KG1 (cell line): ENCODE measurements at places on chromosomes 13 and 19.

- DNase-seq = no peak
These were observed 557.2 kb downstream of the DCT start for GRCh38 chr13:93922063-93922855.

- no peak for DNase-seq
These were observed 8.4 kb upstream of the KCTD12 start for GRCh38 chr13:76894401-76895110.

GRCh38 chr19:32404933-32405430 lies 588 bp upstream of the DPY19L3 start:
- peak; percentile 65 for DNase-seq

DNA sequence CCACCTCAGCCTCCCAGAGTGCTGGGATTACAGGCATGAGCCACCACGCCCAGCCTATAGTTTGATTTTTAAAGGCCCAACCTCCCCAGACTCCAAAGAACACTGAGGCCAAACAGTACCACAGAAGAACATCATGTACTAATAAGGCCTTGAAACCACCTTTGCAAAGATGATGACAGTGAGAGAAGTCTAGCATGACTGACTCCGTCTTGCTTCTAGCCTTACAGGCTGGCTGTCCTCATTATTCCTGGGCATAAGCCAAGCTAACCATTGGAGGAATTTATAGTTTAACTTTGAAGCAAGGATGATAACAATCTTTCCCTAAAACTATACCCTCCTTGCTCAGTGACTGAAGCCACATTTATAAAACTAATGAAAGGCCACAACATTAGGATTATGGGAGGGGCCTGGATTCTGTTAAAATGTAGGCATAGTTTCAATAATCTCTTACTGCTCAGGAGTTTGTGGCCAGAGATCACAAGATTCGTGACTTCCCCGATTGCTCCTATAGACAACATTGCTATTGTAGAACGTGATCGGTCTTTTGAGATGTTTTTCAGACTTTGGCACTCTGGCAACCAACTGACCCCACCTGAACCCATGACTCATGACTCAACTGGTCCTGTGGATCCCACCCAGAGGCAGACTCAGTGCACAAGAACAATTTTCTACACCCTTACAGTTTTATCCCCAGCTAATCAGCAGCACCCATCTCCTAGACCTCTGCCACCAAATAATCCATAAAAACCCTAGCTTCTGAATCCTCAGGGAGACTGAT lies 17.6 kb downstream of the GPR42 start:
- DNase-seq = no peak

DNA sequence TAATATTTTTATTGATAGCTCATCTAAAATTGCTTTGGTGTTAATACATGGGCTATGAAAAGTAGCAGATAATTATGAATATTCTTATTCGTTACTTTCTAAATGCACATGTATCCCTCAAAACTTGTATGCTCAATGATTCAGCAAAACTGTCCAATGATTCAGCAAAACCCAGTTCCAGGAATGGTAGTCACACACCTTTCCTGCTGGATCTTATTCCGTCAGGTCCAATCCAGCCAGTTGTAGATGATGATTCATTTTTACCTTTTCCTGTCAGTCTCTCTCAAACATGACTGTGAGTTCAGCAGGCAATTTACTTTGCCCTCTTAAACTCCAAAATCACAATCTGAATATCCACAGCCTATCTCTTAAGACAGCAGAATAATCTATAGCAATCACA lies 1082.6 kb downstream of the EFNB2 start:
- DNase-seq = no peak

DNA sequence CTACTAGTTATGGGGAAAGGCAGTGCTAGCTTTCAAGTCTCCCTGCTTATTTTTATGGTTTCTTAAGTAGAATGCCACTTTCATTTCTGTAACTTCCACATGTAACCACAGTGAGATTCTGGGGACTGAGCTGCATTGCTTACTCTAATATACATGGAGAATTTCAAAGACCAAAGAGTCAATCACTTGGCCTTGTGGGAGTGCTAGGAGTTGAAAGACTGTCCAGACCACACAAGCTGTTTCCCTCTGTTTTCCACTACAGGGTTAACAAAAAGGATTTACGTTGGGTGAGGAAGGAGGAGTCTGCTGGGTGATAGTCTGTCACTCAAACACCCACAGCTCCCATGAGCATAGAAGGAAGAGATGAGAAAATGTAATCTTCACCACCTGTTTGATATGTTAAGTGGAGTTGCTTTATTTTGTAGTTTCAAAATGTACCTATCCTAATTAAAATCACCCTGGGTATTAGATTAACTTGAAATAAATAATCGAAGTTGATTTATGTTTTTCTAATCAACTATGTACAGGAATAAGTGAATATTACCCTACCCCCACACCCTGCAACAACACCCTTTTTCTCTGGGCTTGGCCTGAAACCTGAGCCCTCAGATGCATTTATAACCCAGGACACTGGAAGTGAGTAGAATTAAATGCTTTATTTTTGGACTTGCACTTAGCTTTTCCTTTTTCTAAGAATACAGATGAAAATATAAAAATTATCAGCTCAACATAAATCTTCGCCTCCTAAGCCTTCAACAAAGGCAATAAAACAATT lies 225.8 kb upstream of the SLC10A2 start:
- DNase-seq = no peak

DNA sequence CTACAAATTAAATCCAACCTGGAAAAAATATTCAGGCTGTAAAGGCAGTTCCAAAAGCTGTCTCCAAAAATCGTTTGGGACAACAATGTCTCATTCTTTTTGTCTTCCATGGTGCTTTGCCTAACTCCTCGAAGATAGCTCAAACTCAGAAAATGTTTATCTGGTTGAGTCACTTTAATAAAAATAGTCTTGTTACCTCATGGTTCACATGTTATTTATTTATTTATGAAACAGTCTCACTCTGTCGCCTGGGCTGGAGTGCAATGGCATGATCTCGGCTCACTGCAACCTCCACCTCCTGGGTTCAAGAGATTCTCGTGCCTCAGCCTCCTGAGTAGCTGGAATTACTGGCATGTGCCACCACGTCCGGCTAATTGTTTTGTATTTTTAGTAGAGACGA lies 4.9 kb upstream of the BRD4 start:
- no peak for DNase-seq

DNA sequence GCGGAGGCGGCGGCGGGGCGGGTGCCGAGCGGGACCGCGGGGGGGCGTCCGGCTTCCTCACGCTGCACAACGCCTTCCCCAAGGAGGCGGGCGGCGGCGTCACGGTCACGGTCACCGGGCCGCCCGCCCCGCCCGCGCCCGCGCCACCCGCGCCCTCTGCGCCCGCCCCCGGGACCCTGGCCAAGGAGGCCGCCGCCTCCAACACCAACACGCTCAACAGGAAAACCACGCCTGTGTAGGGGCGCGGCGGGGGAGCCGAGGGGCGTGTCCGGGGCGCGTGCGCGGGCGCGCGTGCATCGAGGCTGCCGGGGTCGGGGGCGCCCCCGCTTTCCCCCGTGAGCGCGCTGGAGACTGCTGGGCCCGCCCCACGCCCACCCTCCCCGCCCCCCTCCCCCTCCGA lies 8.8 kb upstream of the CACNG6 start:
- no peak for DNase-seq

GRCh38 chr13:66875264-66875663 lies 354.9 kb downstream of the PCDH9 start:
- no peak for DNase-seq

DNA sequence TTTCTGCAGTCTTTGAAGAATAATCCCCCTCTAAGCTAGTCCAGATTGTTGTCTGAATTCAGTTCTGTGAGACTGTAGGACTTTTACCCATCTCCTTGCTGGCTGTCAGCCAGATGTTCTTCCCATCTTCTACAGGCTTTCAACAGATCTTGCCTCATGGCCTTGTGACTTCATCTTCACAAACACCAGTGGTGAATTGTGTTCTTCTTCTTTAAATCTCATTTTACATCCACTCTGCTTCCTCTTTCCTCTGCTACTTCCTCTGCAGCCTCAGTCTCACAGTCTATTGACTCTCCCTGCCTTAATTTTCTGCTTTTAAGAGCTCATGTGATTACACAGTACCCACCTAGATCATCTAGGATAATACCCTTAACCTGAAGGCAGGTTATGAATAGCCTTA lies 859.0 kb upstream of the SLITRK1 start:
- DNase-seq = no peak

- DNase-seq = no peak
These were observed 531.7 kb downstream of the MYO16 start for GRCh38 chr13:109160887-109161669.

DNA sequence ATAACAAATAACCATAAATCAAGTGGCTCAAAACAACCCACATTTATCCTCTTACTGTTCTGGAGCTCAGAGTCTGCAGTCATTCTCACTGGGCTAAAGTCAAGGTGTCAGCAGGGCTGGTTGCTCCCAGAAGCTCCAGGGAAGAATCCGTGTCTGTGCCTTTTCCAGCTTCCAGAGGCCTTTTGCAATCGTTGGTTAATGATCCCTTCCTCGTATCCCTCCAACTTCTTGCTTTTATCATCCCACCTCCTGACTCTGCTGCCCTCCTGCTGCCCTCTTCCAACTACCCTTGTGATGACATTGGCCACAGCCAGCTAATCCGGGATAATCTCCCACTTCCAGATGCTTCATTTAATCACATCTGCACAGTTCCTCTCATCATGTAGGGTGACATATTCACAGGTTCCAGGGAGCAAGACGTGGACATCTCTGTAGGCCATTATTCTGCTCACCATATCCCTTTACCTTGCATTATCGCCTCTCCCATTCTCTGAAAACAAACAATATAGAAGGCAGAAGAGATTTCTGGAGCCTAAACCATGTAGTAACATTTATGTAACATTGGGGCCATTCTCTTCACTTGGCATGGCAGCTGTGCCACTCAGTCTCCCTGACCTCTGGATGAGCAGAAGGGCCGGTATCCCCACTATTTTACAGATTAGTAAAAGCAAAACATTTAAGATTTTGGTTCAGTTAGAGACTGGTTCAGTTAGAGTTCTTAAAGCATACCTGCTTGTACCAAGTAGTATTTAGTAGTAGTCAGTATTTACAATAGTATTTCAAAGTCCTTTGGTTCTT lies 53.5 kb downstream of the RFC3 start:
- no peak for DNase-seq

DNA sequence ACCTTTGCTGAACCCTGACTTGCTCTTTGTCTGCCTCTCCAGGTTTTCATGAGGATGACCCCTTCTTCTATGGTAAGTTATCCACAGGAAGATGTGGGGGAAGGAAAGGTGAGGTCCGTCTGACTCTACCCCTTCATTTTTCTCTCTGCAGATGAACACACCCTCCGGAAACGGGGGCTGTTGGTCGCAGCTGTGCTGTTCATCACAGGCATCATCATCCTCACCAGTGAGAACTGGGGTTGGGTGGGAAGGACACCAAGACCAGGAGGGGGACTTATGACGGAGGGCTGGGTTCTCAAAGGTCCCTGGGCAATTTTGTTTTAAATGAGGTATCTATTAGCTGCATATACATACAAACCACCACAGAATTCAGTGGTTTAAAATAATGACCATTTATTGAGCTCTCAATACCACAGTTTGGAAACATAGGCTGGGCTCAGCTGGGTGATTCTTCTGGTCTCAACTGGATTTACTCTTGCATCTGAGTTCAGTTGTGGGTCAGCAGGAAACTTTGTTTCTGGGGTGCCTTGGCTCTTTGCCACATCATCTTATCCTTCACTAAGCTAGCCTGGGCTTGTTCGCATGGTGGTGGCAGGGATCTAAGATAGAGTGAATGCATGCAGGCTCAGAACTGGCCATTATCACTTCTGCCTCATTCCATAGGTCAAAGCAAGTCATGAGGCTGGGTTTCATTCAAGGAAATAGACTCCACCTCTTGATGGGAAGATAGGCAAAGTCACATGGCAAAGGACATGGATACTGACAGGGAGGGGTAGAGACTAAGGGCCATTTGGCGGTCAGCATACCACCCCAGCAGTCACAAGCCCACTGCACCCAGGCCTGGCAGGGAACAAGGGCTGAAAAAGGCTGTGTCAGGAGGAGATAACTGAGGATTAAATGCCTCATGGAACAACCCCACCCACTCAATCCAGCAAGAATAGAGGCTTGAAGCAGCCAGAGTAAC lies 11.8 kb downstream of the FXYD5 start:
- no peak for DNase-seq

GRCh38 chr13:95771905-95772304 lies 95.0 kb downstream of the DNAJC3 start:
- no peak for DNase-seq

- no peak for DNase-seq
These were observed 22.4 kb downstream of the FGF21 start for GRCh38 chr19:48777720-48778119.

GRCh38 chr13:113371061-113371460 lies 7.1 kb upstream of the GRTP1 start:
- no peak for DNase-seq

- DNase-seq = no peak
These were observed 20.7 kb downstream of the SH3GL1 start for GRCh38 chr19:4379383-4380253.

DNA sequence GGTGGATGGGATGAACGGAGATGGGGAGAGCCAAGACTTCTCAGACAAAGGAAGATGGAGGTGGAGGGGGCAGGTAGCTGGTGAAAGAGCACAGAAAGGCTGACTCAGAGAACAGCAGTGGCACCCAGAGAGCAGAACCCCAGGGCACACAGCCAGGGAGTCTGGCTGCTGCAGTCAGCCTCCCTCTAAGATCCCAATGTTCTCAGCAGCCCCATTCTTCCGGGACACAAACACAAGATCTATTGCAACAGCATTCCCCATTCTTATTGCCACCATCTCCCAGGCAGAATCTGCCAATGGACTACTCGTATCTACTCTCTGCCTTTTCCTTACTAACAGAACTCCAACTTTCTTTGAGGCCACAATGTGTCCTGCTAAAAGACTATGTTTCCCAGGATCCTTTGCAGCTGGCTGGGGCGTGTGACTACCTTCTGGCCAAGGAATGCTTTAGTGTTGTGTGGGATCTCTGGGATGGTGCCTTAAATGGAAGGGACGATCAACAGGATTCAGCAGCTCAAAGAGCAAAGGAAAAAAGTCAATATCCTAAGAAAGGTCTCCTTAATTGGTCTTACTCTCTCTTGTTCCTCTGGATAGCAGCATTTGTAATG lies 7.5 kb downstream of the THAP8 start:
- DNase-seq = no peak

- no peak for DNase-seq
These were observed 8.1 kb downstream of the MRPS31 start for GRCh38 chr13:40762849-40763248.

DNA sequence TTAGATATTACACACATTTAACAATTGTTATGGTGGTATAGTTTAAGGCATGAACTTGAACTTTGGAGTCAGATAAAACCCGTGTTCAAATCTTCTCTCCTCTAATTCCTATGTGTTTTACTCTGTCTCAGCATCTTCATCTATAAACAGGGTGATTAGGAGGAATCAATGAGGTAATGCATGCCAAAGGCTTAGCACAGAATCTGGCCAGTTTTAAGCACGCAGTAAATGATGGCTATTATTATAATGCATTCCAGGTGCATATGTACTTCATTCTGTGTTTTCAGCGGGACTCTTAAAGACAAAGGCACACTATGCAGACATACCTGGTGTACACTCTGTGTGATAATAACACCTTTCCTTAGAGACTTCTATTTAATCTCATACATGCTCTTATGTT lies 88.0 kb upstream of the FRY start:
- DNase-seq = no peak
